ENCODE measurements at places on chromosomes 11 and 22.
A peak's percentile ranks its signal among the peaks of the same experiment; 100 is the strongest.

DNA sequence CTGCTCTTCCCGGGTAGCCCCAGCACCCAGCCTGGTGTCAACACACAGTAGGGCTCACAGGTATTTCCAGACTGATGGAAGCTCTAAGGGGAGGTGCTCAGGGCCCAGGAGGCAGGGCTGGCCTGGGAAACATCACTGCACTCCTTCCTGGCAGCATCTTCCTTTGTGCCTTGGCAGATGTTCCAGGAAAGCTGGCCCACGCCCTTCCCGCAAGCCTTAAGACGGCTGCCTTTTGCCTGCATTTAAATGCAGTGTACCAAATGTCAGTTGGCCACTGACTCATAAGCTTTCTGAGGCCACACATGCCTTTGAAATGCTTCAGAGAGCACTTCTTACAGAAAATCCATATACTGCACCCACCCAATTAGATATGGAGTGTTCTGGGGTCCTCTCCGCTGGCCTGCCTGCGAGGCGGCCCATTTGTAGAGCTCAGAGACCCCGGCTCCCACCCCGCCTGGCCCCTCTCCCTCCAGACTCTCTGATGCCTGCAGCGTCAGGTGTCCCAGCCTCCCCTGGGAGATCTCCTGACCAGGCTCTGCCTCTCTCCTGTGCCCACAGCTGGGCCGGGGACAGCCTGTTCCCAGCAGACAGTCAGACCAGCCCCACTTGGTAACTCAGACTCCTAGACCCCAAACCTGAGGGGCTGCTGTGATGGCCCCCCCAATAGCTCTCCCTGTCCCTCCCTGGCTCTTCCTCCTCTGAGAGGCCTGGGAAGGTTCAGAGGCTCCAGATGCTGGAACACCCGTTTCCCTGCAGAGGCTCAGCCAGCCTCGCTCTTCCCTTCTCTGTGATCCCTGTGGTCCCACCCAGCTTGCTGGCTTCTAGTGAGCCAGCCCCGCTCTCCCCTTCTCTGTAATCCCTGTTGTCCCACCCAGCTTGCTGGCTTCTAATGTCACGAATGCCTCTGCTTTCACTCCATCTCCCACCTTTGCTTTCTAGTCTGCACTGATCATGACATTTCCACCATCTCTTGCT is 47.6 kb upstream of the THY1 start:
- DNase-seq, result no peak

GRCh38 chr11:99932684-99933083 is 754.4 kb upstream of the ARHGAP42 start:
- DNase-seq, result no peak

GRCh38 chr22:45787759-45788158 is 116.1 kb downstream of the ATXN10 start:
- no peak for DNase-seq

- DNase-seq, result peak; percentile 3
These were observed 8.0 kb downstream of the SCN4B start for GRCh38 chr11:118144301-118145268.

GRCh38 chr11:86775361-86775760 is 25.0 kb upstream of the PRSS23 start:
- DNase-seq, result no peak

GRCh38 chr22:33512908-33513307 is 407.4 kb downstream of the LARGE1 start:
- DNase-seq, result no peak
